GM12864 (cell line): ENCODE measurements at places on chromosomes 11 and 22.

- DNase-seq: no peak
Observed at GRCh38 chr11:120172054-120172911, 34.4 kb upstream of the TRIM29 start.

- no peak for DNase-seq
Observed at GRCh38 chr11:35066783-35067423, 72.1 kb upstream of the CD44 start.

GRCh38 chr11:103601225-103601846 is 435.1 kb upstream of the DDI1 start:
- DNase-seq: no peak

GRCh38 chr22:22213231-22213630 is 31.4 kb upstream of the VPREB1 start:
- DNase-seq: no peak

DNA sequence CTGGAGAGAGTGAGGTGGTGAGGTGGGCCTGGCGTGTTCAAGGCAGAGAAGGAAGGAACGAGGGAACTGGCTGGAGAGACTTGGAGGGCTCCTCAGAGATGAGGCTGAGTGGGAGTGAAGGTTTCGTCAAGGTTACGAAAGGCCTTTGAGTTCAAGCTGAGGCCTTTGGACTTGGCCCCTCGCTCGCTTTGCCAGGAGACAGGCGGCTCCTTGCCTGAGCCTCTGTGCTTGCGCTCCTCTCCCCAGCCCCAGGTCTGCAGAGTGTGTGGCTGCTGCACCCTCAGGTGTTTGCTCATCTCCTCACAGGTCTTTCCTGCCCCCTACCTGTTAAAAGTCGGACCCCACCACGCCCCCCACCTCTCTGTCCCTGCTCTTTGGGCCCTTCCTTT is 91.6 kb downstream of the ATXN10 start:
- DNase-seq: no peak

GRCh38 chr11:63845303-63845702 is 6.4 kb downstream of the MARK2 start:
- no peak for DNase-seq
